Activated naive CD8-positive, alpha-beta T cell treated with anti-CD3 and anti-CD28 coated beads, Interleukin-2, amount 10 ng/mL, durations not matched to agents 7 days and 5 days (primary cell): ENCODE measurements at places on chromosomes 6 and 20. TPM values are rescaled to one million over a fixed set of nuclear protein-coding genes. Genes with fewer than 3 reads are reported as not detected.
A peak's percentile ranks its signal among the peaks of the same experiment; 100 is the strongest.

PLCB4 gene
- not detected for total RNA-seq

HMGCLL1 gene
- total RNA-seq, result not detected

DNA sequence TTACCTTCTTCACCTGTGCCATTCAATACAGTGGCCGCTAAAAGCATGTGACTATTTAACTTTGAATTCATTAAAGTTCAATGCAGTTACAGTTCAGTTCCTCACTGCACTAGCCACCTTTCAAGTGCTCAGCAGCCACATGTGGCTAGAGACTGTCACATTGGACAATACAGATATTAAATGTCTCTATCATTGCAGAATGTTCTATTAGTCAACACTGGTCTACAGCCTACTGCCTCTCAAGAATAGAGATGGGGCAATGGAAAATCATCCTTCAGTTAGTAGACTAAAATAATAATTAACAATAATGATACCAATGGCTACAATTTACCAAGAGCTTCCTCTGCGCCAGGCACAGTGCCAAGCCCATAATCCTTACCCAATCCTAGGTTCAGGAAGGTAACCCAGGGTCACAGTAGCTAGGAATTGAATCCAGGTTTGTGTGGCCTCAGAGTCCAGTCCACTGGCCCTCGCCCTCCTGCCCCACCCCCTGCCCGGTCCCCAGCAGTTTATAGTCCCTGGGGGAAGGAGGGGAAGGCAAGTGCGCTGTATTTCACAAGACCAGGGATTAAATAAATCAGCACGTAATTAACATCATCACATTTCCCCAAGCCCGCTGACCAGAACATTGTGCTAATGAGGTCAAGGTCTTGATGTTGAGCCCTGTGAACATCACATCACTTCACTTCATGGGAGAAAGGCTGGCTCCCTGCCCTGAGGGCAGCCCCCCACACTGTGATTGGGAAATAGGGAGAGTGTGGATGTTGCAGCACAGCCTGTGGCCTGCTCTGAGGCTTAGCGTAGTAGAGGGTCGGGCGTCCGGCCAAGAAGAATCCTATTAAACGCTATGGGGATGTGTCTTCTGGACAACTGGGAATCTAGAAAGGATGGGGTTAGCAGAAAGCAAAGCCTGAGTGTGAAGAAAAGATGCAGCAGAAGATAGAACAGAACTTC lies 147.2 kb downstream of the VEGFA start:
- no peak for DNase-seq

GRCh38 chr6:169975701-169976100 lies 224.3 kb downstream of the ERMARD start:
- peak; percentile 8 for DNase-seq

GRCh38 chr6:157133856-157134255 lies 189.5 kb downstream of the TMEM242 start:
- no peak for DNase-seq
